Dorsolateral prefrontal cortex (tissue), 122 donors: ENCODE measurements at places on chromosomes 5 and 9.

DNA sequence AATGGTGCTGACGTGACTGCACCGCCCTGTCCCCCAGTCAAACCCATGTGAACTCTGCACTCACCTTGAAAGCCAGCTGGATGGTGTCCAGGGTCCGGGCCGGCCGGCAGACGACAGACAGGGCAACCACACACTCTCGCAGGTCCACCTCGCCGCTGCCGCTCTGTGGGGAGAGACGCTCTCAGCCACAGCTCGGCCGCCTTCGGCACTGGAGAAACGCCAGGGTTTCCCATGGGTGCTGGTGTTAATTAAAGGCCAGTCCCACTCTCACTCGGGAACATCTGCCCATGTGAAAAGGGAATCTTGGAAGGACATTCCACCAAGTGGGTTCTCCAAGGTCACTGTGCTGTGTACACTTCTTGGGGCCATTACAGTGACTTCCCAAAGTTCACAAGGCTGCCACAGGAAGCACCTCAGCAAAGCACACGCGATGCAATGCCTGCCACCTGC lies 25.5 kb upstream of the SLC6A3 start:
- DNase-seq, result peak; percentile 24

- DNase-seq, result no peak
Observed at GRCh38 chr9:136960938-136961275, 8.8 kb downstream of the LCN12 start.

- DNase-seq, result no peak
Observed at GRCh38 chr9:132957805-132958204, 13.4 kb upstream of the TSC1 start.

- no peak for DNase-seq
Observed at GRCh38 chr9:77647267-77648233, 572 bp downstream of the GNA14 start.

- DNase-seq, result no peak
Observed at GRCh38 chr9:27963836-27964235, 390.6 kb upstream of the C9orf72 start.

GRCh38 chr5:174589011-174589410 lies 135.4 kb upstream of the MSX2 start:
- DNase-seq, result no peak

DNA sequence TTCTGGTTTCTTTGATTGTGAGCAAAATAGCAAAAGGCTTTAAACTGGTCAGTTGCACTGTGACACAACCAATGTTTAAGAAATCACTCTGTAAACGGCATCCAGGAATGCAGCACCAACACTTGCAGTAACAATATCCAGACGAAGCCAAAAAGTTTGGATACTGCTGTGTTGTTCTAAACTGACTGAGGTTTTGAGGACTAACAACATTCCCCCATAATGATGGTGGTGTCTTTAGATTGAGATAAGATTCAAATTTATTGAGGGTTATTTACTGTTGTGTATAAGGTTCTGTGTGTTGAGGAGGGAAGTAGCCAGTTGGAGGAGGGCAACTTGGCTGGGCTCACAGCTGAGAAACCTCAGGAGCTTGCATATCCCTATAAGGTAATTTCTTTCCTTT lies 353.6 kb downstream of the BNC2 start:
- no peak for DNase-seq

GRCh38 chr5:61970218-61970617 lies 335.8 kb upstream of the KIF2A start:
- no peak for DNase-seq

DNA sequence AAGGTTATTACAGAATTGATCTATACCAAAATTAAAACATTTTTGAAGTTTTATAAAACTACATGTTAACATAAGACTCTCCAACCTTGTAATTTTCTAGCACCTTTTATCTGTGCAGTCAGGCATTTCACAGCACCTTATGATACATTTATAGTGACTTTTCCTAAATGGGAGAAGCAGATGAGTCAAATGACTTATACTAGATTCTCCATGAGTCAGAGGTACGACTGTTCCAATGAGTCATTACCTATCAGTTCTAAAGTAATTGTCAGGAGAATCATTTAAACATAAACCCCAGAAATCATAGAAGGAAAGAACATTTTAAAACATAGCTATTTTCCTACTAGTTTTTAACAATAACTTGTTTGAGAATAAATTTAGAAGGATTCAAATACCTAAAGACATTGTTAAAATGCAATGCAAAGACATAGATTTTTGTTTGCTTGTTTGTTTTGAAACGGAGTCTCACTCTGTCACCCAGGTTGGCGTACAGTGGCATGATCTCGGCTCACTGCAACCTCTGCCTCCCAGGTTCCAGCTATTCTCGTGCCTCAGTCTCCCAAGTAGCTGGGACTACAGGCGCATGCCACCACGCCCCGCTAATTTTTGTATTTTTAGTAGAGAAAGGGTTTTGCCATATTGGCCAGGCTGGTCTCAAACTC lies 34.7 kb upstream of the DMXL1 start:
- DNase-seq, result no peak
